ENCODE measurements at places on chromosomes 5 and 9.
A peak's percentile ranks its signal among the peaks of the same experiment; 100 is the strongest.

DNA sequence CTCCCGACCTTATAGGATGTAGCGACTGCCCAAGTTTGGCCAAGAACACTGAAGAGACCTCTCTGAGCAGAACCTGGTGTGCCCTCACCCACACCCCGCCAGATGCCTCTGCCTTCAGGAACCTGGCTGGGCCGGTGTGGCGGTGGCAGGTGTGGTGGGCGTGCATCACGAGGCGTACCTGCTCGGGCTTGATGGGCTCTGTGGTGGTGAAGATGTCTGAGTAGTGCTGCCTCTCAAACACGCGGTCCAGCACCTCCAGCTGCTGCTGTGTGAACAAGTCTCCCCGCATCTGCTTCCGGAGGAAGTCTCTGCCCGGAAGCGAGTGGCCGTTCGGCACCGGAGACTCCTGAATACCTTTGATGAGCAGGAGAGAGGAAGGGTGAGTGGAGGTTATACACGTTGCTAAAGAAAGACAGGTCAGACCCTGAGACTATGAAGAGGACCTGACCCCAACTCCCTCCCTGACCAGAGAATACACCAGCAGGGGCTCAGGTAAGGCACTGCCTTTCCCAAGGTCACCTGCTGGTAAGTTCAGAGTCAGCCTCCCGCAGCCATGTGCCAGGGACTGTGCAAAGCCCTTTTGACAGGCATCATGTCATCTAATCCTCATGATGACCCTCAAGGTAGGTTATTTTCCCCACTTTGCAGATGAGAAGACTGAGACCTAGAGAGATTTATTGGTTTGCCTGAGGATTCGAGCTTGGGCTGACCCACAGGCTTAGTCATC is 67.5 kb downstream of the PAX5 start:
- DNase-seq: no peak

DNA sequence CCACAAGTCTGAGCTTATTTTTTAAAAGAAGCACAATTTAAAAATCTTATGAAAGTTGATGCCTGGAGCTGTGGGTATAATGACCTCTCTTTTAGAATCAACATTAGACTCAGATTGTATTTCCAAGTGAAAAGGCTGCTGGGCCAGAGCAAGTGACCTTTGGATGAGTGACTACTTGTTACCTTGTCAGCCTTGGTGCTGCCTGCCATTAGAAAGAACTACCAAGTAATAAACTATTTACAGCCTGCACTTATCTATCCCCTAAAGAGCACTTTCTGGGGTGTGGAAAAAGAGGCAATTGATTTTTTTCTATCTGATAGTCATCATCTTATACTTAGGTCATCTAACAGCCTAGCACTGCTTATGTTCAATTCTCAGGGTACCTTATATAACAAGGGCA is 134.9 kb upstream of the FBXL17 start:
- DNase-seq: no peak

- DNase-seq: no peak
Measured at GRCh38 chr5:152425083-152425482, 20.0 kb upstream of the NMUR2 start.

DNA sequence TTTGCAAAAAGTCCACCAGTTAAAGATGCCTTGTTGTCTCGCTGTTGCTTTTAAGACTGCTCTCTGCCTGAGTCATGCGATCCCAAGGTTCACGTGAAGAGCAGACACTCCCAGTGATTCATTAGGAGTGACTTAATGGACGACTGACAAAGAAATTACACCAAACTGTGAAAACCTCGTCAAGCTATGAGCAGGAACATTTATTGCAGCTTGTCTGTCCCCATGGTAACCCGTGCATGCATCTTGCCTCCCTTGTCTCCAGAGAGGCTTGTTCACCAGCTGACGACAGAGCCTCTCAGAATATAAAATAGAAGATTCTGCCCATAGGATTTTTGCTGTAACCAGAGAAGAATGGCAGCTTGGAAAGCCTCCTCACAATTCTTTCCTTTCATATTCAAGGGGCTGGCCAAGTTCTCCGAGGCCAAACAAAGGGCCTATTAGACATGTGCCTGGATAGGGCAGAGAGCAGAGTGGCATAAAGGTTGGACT is 352.7 kb downstream of the SPOCK1 start:
- DNase-seq: no peak

DNA sequence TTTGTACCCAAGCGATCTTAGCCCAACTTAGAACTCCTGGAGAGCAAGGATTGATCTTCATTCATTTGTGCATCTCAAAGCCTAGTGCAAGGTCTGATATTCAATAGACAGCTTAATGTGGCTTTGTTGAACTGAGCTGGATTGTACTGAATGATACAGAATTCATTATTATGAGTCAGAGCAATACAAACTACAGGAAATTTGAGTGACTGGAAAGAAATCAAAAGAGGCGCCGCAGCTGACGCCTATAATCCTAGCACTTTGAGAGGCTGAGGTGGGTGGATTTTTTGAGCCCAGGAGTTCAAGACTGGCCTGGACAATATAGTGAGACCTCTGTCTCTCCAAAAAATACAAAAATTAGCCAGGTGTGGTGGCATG is 58.6 kb downstream of the ENC1 start:
- DNase-seq: no peak

GRCh38 chr5:181035991-181036815 is 3.9 kb upstream of the BTNL9 start:
- DNase-seq: no peak

- DNase-seq: no peak
Measured at GRCh38 chr9:116639251-116639741, 47.8 kb upstream of the TRIM32 start.

DNA sequence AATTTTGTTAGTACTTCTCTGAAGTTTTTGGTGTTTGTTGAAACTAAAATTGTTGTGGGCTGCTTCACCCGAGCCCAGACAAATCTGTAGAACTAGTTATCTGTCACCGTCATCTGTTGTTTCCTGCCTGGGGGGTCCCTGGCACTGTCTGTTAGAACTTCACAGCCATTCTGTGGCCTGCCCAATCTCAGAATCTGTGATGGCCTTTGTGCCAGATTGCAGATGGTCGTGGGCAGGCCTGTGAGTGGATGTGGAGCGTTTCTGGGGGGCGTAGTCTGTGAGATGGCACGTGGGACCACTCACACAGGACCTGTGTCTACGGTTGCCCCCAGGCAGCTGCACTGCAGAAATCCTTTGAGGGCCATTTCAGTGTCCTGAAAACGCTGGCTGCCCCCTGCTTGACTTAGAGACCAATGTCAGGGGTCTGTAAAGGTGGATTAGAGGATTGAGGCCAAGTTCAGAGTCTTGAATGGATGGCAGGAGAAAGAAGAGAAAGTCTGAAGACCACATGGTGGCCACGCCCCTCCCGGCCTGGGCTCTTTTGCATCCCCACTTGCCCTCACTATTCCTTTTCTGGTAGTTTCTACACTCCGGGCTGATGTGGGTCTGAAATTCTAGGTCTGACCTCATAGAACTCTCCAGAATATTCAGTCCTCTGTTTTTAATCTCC is 38.3 kb downstream of the TRIO start:
- no peak for DNase-seq

DNA sequence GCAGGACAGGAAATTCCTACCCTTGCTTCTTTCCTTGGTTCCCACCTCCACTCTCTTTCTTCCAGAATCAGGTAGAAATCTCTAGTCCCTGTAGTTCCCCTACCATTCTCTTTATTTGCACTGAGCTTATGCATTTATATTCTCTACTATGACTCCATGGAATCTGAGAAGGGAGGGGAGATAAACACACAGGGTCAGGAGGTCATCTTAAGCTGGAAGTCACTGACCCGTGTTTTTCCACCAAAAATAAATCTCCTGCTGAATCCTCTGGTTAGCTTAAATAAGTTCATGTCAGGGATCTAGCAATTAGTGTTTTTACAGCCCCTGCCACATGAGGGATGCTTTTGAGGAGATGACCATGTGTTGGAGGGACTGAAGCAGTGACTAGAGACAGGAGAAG is 3.7 kb downstream of the ACTL7B start:
- DNase-seq: no peak

- DNase-seq: peak; percentile 64
Measured at GRCh38 chr5:180353048-180353979, at the start of gene GFPT2. TSS of gene GFPT2 (minus strand) at chr5:180353336. CDS start at chr5:180353217, 119 bp downstream.

DNA sequence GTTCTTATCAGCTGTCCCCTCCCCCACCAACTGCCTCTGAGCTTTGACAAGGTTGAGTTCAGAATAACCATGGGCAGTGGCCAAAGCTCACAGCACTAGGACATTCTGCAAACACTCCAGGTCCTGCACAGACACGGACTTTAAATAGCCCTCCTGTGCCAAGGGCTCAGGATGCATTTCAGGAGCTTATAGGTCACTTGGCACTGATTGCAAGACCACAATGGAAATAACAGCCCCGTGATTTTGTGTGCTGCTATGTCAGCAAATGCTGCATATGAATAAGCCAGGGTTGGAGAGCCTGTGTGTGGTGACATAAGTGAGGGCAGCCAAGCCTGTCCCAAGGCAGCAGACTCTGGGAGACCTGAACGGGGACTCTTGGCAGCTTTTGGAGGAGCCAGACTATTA is 150.7 kb downstream of the DMRT2 start:
- no peak for DNase-seq

DNA sequence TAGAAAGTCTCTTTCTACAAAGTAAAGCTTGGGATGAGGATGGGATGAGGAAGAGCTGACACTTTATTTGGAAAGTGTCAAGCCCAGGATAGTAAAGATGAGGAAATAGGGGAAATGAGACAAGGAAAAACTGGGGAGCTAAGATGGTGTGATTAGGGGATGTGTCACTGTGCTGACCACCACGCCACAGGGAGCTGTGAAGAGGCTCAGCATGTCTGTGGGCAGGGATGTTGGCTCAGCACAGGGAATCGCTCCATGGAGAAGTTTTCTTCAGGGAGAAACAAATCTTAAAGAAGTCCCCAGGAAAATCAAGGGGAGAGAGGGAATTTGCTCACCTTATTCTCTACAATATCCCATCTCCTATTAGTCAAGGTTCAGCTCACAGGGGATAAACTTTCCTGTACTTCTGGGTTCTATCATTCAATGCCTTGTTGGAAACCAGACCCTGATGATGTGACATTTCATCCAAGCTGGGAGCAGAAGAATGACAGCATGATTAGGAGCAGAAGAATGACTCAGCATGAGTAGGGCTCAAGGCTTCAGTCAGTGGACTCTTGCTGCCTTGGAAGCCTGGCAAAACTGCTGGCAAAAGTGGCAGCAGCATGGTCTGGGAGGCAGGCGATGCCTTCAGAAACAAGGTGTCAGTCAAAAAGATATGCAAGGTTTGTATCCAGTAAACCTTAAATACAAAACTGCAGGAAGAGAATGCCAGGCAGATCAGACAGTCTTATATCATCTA is 4.9 kb downstream of the HSPB3 start:
- no peak for DNase-seq

GRCh38 chr9:124068251-124068650 is 56.7 kb downstream of the LHX2 start:
- DNase-seq: no peak

- DNase-seq: no peak
Measured at GRCh38 chr9:27496135-27496504, 28.0 kb upstream of the IFNK start.

GRCh38 chr5:160030631-160031377 is 21.9 kb downstream of the TTC1 start:
- DNase-seq: no peak

- DNase-seq: no peak
Measured at GRCh38 chr9:38271666-38272241, 120.7 kb upstream of the ALDH1B1 start.

DNA sequence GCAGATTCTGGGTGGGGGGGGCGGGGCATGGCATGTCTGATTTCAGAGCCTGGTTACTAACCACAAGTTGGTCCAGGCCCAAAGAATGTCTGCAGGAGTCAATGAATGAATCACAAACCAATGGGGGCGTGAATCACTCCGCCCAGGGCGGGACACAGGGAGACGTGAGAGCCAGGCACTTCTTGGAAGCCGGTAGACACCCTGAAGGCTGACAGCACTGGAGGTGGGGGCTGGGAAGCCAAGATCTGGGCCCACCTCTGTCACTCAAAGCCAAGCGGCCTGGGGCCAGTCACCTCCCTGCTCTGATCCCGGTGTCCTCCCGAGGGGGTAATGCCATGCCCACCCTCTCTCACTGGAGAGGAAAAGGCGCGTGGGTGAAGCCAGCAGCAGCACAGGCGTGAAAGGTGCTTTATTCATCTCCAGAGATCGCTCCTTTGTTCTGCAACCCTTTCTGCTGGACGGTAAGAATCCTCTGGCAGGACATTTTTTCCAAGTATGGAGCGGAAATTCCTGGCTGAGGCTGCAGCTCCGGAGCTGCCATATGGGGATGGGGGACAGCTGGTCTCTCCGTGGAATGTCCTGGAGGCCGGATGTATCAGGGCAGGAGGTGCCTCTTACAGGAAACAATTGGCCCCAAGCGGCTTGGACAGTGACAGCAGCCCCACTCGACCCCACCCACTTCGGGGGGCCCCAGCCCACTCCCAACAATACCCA is 85.0 kb downstream of the STK10 start:
- peak; percentile 28 for DNase-seq

DNA sequence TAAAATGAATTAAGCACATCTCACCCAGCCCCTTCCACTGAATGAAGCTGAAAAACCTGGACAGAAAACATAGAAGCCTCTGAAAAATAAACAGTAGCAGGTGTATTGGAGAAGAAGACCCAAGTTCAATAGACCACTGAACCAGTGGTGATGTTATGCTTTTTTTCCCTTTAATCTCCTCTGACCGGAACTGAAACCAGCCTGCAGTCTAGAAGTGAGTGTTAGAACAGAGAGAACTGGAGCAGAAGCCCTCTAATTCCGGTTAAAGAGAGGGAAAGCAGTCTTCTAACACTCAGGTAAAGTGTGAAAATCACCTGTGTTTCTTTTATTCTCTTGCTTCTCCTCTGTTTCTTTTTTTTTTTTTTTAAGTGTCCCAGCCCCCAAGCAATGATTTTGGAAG is 83.5 kb upstream of the CCL21 start:
- DNase-seq: no peak

DNA sequence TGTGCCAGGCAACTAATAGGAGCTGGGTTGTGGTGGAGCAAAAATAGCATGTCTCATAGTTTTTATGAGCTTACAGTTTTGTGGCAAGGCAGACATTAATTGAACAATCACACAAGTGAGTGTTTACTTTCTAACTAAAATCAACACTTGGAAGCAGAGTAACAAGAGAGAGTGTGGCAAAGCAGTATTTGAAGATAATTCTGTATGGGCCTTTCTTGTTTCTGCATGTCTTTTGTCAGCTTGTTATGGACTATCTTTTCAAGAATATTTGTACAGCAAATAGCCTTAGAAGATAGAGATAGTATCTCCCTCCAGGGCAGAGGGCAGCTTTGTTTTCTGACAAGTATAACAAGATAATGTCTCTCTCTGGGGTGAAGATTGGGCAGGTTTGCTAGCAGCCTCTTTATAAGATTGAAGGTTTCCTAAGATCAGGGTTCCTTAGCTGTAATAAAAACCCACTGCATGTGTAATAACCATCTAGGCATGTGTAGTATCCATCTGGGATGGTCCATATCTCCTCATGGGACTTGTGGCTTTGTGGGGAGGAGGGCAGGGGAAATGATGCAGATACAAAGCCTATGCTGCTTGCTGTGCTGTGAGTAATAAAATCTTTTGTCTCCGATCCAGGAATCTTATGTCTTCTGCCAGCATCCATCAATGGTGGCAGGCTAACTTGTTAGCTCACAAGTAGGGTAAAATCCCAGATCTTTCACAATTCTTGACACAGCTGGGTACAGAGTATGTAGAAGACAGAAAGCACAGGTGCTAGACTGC is 479.9 kb downstream of the KDM4C start:
- DNase-seq: no peak

GRCh38 chr5:145531038-145531734 is 304.0 kb downstream of the PRELID2 start:
- no peak for DNase-seq

- DNase-seq: no peak
Measured at GRCh38 chr9:74497748-74498620, 849 bp downstream of the RORB start.
